ENCODE measurements at places on chromosomes 7 and 10.

DNA sequence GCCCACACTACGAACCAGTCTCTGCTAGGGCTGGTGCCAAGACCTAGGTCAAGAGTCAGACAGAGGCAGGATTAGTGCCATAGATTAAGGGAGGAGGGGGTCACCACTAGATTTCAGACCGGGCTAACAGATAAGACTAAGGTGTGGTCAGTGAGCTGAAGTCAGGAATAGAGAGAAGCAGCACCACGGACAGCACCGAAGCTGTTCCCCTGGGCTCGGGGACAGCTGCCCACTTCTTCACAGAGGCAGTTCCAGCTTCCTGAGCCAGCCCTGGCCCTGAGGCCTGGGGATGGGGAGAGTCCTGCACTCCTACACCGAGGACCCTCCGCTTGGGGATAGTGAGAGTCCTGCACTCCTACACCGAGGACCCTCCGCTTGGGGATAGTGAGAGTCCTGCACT is 11.2 kb upstream of the JAKMIP3 start:
- DNase-seq: no peak

GRCh38 chr7:88401009-88401623 is 94.4 kb upstream of the STEAP4 start:
- DNase-seq: no peak

GRCh38 chr10:27663621-27664020 is 82.0 kb downstream of the MKX start:
- DNase-seq: no peak

GRCh38 chr10:4474829-4475228 is 351.2 kb upstream of the AKR1E2 start:
- DNase-seq: no peak

DNA sequence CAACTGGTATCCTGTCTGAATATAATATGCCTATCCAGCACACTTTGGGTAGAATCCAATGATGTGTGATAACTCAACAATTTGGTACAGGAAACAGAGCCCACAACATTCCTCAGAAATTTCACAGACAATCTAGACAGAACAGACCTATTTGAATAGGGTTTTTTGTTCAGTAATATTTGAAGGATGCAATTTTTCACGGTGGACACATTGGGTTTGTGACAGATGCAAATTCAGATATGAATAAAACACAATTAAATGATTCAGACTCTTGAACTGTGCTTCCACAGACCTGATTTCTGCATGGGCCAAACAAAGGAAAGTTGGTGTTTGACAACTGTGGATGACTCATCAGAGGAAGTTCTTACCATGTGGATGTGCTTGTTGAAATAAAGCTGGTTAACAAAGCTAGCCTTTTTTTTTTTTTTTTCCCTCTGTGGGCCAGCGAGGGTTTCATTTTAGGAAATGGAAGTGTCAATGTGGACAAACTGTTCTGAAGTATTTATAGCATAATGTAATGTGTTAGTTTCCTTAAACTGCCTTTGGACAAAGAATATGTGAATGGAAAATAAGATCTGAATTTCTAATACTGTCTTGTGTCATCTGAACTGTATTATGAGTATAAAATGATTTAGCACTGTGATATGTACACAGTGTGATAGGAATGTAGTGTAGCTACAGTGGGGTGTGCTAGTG is 43.2 kb upstream of the FAM133B start:
- peak; percentile 63 for DNase-seq

DNA sequence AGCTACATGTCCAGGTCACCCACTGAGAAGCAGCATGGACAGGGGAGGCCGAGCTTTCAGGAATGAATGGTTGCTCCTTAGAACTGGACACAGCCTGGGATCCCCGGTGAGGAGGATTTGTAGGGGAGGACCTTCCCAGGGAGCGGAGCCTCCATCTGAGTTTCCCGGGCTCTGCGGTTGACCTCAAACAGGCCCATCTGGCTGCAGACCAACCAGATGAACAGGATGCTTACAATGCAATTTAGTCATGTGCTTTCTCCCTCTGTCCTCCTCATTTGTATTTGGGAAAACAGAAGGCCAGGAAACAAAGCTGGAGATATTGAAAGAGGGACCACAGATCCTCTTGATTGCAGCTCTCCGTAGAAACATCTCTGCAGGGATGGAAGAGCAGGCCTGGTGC is 104.8 kb downstream of the EMX2 start:
- DNase-seq: no peak

GRCh38 chr7:92289321-92289720 is 43.5 kb downstream of the ANKIB1 start:
- DNase-seq: no peak

DNA sequence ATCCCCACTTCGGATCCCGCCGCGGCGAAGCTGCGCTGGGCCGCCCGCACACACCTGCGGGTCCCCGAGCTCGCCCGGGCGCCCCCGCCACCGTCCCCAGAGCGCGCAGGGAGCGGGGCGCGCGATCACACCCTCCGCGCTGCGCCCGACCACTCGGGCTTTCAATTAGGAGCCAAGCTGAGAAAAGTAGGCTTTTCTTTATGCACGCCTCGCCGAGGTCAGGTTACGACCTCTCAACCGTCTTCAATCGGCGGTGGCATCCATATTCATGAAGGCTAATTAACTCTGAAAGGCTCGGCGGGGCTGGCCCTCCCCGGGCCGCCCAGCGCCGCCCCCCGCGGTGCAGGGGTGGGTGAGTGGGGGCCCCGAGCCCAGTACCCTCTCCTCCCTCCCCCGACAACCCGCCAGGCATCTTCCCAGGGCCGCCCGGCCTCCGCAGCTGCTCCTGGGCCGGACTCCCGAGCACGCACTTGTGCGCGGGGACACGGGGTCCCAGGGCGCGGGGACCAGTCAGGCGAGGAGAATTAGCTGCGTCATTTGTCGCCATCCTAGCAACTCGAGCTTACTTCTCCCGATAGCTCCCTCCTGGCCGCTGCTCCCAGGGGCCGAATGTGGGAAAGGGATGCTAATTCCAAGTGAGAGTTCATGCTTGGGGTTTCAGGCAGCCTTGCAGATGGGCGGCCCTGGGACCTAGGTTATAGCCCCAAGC is 155.5 kb upstream of the LYZL2 start:
- peak; percentile 64 for DNase-seq

DNA sequence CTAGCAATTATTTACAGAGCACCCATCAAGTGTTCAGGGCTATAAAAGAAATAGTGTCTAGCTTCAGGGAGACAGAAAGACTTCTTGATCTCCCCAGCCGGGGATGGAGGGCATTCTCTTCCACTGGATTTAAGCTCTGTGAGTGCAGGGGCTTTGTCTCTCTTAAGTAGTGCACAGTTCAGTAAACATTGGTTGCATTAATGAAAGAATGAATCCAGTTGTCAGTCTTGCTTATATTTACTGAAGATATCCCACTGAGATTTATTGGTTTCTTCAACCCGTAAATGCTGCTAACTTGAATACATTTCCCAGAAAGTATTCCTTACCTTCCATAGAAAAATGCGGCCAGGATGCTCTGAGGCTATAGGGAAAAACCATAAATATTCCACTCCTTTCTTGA is 41.9 kb downstream of the AUTS2 start:
- no peak for DNase-seq

DNA sequence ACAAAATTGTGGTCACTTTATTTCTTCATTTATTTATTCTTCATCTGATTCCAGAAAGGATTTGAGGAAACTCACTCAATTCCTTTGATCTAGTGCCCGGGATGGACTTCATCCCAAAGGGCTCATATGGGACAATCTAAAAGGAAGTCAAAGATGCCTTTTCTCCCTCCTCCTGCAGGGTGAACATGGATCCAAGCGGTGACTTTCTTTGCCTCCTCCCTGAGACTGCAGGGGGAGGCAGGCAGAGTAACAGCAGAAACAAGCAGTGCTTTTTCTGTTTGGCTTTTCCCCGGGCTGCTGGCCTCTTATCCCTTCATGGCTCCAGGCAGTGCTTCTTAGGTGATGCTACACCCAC is 10.0 kb upstream of the DNMBP start:
- DNase-seq: no peak

- no peak for DNase-seq
Measured at GRCh38 chr10:79390551-79391229, 43.4 kb downstream of the PPIF start.

DNA sequence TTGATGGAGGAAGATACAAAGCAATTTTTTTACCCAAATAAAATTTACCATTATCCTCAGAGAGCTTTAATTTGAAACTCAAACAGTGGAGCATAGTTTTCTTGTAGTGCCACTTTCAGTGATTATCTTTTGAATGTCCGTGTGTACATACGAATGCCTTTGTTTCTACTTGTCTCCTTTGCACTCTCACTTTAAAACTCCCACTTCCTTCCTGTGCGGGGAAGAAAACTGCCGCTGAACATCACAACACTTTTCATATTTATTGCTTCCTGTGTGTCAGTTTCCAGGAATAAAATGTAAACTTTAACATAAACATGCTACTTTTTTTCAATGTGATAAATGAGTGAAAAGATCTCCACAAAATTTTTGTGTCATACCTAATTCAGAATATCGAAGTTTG is 102.4 kb downstream of the SEMA3A start:
- no peak for DNase-seq

- no peak for DNase-seq
Measured at GRCh38 chr7:20787660-20788419, 1.2 kb upstream of the SP8 start.

GRCh38 chr10:69043931-69044531 is 43.9 kb upstream of the SRGN start:
- DNase-seq: no peak

DNA sequence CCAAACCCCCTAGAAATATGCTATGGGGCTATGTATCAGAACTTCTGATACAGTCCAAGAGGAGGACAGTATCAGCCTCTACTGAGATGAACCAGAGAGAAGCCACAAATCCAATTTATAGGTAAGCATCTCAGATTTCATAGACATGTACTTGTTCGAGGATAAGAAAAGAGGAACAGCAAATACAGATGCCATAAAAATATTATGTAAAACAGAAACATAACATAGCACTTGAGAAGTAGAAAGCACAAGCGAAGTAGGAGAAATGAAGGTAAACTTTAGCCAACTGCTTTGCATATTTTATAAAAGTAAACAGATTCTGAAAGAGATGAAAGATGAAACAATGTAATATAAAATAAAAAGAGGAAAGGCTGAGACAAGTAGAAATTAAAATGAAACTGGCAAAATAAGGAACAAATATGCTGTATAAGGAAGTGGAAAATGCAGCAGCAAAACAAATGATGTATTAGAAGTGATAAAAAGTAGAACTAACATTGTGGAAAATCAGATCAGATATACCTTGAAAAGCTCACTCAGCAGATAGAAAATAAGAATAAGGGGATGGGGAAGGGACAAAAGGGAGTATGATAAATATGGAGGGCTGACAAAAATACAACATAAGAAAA is 135.1 kb downstream of the SKAP2 start:
- DNase-seq: no peak

- no peak for DNase-seq
Measured at GRCh38 chr7:88666626-88667025, 92.9 kb upstream of the ZNF804B start.

- no peak for DNase-seq
Measured at GRCh38 chr7:45026984-45027773, 27.2 kb downstream of the CCM2 start.

DNA sequence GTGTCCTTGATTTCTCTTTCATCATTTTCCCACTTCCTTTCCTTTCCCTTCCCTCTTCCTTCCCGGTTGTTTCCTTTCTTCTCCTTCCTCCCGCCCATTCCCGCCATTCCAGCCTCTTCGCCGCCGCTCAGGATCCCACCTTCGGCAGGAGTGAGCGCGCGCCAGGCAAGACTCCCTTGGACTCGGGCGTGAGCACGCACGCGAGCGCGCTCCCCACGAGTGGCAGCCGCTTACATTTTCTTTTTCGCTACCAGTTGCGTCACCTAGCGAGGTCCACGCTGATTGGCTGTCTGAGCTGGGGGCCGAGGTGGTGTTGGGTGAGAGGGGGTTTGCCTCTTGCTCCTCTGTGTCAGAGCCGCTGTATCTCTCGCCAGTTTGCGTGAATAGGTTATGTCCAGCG is 11.8 kb downstream of the ZAN start:
- DNase-seq: no peak

DNA sequence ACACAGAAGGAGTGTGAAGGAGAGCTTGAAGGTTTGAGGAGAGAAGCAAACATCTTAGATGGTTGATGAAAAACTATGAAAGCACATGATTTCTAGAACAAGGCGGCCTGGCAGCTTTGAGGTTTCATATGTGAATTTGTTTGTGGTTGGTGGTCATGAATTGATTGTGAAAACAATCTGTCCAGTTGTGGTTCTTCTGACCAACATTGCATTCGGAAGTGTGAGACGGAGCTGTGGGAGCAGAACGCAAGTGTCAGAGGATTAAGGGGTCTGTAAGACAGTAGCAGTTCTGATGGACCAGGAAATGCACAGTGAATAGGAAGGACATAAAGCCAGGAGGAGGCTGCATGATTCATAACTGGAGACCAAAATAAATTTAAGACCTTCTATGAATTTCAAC is 594.6 kb downstream of the NXPH1 start:
- DNase-seq: no peak

DNA sequence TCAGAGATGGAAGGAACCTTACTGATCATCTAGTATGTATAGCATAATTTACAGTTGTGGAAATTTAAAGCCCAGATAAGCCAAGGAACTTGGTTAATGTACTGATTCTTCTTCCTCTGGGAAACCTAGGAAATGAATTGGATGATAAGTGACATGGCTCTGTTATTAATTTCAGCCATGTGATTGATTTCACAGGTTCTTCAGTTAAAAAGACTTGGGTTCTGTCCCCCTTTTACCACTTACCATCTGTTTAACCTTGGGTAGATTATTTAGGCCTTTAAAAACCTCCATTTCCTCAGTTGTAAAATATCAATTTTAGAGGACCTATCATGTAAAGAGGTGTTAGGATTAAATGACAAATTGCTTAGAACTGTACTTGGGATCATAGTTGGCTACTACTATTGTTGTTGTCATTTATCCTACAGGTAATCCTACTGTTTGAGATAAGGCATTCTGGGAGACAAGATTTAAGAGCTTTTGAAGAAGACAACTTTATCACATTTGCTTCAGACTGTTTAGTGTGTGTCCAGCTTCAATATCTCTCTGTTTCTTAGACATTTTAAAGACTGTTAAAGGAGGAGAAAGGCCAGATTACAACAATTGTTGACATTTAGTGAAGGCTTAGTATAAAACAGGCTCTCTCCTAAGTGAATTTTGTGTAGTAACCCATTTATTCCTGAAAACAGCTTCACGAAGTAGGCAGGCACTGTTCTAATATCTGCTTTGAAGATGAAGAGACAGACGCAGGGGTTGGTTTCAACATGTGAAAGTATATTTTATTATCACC is 997.1 kb upstream of the C7orf33 start:
- no peak for DNase-seq

GRCh38 chr7:12705878-12706277 is 18.4 kb downstream of the ARL4A start:
- no peak for DNase-seq

- no peak for DNase-seq
Measured at GRCh38 chr7:7653593-7654187, 13.1 kb downstream of the UMAD1 start.

Measured in retinal pigment epithelial cell (primary cell).